Stimulated activated CD8-positive, alpha-beta memory T cell treated with anti-CD3 and anti-CD28 coated beads, Interleukin-4, amount 100 ng/mL, for 4 hours (primary cell): ENCODE measurements at places on chromosomes 1 and 21.

DNA sequence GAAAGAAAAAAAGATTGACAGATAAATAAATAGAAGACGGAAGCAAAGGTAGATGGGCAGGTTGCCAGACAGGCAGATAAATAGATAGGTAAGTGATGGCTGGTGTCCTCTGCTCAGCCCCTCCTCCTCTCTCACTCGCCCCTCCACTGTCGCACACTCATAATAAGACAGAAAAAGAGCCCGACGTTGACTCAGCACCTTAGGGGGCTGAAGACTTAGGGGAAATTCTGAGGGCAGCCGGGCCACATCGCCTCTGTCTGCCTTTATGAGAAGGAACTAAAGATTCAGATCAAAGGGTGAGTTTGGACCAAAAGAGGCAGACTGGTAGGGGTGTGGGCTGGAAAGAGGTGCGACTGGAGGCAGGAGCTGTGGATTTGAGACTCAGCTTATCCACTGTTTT, 158.1 kb upstream of the IGSF21 start:
- no peak for DNase-seq

DNA sequence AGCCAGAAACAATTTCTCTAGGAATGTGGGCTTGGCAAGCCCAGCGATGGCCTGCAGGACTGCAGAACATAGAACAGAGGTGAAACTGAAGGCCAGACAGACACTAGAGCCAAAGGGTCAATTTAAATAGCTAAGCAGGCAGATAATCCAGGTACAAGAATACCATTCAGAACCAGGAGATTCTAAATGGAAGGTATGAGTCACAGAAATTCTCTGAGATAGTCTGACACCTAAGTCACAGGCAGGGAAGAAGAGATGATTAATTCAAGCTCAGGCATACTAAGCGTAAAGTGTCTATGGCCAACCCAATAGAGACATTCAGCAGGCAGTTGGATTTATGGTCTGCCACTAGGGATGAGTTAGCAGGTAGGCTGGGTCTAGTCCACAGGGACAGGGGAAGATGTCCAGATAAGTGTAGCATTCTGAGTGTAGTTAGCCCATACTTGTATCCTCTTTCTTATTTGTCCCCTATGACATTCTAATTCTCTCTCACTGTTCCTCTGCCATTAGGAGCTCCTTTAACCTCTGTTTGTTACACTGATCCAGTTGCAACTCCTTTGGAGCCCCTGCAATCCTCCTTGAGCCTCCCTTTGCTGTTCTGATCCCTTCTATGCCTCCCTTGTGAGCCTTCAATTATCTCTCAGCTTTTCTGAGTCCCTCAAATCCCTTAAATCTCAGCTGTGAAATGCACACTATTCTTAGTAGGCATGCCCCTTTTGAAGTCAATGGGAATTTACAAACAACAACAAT, 383.8 kb downstream of the LMO4 start:
- DNase-seq, result no peak

DNA sequence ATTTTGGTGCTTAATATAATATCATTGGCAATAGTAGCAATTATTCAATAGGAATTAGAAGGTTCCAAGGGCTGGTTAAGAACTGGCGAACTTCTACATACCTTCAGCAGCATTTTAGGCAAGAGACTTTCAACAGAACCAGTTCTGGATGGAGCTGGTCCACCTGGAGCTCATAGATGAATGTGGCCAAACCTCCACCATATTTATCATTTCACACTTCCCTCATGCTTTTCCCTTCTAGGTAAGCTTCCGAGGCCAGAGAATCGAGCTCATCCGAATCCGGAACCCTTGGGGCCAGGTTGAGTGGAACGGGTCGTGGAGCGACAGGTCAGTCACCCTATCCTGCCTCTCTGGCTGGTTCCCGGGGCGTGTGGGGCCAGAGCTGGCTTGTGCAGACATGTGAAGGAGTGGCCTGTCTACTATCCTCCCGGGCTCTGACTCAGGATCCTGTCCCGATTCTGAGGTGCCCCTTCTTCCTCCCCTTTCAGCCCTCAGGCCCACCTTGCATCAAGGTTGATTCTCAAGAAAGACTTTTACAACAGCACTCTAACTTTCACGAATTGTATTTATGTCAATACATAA, 24.7 kb downstream of the CAPN9 start:
- DNase-seq, result no peak

- DNase-seq, result no peak
Measured at GRCh38 chr1:245858722-245859492, 648.2 kb downstream of the SMYD3 start.

DNA sequence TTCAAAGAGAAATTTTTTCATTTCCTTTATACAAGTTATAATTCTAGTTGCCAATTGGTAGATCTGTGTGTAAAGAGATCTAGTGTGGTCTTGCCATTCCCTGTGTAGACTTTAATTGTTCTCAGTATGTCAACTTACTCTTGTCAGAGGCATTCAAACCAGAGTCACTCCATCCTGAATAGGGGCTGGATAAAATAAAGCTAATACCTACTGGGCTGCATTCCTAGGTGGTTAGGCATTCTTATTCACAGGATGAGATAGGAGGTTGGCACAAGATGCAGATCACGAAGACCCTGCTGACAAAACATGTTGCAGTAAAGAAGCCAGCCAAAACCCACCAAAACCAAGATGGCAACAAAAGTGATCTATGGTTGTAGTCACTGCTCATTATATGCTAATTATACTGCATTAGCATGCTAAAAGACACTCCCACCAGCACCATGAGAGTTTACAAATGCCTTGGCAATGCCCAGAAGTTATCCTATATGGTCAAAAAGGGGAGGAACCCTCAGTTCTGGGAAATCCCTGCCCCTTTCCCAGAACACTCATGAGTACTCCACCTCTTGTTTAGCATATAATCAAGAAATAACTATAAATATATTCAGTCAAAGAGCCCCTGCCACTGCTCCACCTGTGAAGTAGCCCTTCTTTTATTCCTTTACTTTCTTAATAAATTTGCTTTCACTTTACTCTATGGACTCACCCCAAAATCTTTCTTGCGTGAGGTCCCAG, 74.0 kb upstream of the ADAMTS5 start:
- no peak for DNase-seq

DNA sequence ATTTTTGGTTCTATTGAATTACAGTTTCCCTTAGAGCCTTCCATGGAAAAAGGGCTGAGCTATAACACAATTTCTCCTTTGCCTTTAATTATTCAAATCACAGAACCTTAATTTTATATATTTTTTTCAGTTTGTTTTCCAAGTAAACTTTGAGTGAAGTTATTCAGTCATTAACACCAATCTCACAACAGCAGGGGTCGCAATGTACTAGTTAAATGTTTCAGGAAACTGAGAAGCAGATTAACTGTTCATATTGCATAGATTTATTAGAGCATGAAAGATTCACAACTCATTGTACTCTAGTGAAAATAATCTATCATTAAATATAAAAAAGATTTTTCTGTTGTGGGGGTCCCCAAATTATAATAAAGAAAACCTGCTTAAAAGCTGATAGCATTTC, 64.1 kb downstream of the KIFAP3 start:
- no peak for DNase-seq

- DNase-seq, result peak; percentile 7
Measured at GRCh38 chr1:27726173-27727044, 648 bp downstream of the FAM76A start.

GRCh38 chr1:164671323-164671965, 112.5 kb downstream of the PBX1 start:
- DNase-seq, result no peak

GRCh38 chr1:93734999-93735398, 53.4 kb upstream of the BCAR3 start:
- no peak for DNase-seq

DNA sequence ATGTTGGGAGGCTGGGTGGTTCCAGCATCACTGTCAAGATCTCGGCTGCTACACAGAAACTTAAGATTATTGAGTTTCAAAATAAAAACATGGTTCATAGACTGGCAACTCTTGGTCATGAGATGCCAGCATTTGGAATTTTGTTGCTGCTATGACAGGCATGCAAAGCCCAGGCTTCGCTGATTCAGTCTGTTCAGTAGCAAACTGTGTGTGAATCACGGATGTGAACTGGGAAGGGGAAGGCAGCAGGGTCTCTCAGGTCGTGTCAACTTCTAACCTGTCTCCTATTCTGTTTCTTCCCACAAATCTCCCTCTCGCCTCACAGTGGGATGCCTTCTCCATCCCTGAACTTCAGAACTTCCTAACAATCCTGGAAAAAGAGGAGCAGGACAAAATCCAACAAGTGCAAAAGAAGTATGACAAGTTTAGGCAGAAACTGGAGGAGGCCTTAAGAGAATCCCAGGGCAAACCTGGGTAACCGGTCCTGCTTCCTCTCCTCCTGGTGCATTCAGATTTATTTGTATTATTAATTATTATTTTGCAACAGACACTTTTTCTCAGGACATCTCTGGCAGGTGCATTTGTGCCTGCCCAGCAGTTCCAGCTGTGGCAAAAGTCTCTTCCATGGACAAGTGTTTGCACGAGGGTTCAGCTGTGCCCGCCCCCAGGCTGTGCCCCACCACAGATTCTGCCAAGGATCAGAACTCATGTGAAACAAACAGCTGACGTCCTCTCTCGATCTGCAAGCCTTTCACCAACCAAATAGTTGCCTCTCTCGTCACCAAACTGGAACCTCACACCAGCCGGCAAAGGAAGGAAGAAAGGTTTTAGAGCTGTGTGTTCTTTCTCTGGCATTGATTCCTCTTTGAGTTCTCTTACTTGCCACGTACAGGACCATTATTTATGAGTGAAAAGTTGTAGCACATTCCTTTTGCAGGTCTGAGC, 25.5 kb downstream of the EIF2D start:
- no peak for DNase-seq

DNA sequence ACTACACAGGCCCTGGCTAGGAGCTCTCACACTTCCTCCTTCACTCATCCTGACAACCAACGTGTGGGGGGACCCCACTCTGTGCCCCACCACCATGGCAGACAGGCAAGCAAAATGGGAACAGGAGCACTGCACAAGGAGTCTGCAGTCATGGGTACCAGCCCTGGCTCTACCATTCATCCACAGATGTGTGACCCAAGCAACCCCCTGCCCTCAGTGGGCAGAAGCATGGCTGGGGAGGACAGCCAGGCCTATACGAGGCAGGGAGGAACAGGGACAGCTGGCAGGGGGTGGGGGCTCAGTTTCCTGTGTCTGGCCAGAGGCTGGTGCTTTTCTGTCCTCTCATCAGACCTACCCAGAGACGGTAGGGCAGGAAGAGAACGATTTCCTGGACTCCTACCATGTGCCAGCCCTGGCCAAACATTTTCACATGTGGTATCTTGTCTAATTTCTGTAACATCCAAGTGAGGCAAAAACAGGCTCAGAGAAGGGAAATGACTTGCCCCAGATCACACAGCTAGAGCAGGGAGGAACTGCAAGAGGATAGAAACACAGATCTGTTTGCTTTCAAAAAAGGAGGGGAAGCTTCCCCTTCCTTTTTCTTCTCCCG, 178.0 kb downstream of the HIVEP3 start:
- DNase-seq, result no peak

- DNase-seq, result no peak
Measured at GRCh38 chr1:84360316-84360715, 38.0 kb upstream of the DNASE2B start.

- no peak for DNase-seq
Measured at GRCh38 chr1:76950306-76950705, 83.0 kb downstream of the ST6GALNAC5 start.

DNA sequence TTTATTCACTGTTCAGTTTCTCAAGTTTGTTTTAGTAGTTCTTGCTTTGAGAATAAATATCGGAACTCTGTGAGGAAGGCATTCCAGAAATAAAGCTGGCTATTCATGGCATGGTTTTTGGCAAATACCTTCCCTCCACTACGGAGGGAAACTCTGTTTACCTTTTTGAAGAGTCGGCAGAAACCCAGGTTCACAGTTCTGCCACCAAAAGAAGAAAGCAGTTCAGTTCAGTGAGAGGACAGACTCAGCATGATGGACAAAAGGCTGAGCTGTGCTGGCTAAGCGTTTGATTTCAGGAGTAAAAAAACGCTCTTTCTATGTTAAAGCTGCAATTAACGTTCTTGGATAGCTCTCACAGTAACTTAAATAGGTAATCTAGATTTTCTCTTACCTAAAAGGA, 42.4 kb downstream of the CNN3 start:
- no peak for DNase-seq

DNA sequence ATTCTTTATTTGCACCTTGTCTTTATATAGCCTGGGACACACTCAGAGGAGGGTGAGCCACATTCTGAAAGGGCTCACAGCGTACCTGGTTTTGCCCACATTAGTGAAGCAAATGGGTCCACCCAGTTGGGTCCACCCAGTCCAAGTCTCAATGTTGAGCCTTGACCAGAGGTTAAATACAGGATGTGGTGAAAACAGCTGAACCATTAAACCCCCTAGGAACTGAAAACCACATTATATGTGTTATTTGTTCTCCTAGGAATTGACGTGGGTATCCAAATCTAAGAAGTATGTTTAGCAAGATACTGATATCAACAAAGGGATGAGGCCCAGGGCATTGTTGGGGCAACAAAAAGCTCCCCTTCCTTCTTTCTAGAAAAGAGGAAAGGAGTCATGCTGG, 83.8 kb downstream of the SETD4 start:
- DNase-seq, result no peak
